ENCODE measurements at places on chromosomes 1 and 21.

GRCh38 chr1:211332830-211333229, 6.2 kb downstream of the TRAF5 start:
- peak; percentile 46 for DNase-seq

DNA sequence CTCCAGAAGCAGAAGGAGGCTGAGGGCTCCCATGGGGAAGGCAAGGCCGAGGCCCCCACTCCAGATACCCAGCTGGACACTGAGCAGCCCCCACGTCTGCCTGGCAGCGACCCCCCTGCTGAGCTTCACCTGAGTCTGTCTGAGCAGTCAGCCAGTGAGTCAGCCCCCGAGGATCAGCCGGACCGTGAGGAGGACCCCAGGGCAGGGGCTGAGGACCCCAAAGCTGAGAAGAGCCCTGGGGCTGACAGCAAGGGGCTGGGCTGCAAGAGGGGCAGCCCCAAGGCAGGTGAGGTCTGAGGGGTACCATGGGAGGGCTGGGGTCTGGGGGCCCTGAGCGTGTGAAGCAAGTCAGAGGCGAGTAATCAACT, 21.3 kb downstream of the DMBX1 start:
- DNase-seq = no peak

DNA sequence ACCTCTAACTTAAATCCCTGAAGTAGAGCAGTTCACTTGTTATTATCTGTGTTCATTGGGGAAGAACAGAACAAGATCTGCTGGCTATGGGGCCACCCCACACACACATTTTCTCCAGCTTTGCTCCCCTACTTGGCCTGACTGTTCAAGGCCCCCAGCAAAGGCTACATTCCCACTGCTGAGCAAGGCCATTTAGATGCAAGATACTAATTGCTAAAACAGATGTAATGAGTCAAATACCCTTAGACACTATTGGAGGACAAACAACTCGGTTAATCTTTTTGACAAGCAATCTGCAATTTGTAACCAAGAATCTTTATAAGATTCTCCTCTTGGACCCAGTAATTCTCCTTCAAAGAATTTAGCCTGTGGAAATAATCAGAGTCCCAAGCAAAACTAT, 67.7 kb downstream of the NAV1 start:
- DNase-seq = no peak

GRCh38 chr21:32114419-32115035, 164.3 kb downstream of the MIS18A start:
- no peak for DNase-seq

DNA sequence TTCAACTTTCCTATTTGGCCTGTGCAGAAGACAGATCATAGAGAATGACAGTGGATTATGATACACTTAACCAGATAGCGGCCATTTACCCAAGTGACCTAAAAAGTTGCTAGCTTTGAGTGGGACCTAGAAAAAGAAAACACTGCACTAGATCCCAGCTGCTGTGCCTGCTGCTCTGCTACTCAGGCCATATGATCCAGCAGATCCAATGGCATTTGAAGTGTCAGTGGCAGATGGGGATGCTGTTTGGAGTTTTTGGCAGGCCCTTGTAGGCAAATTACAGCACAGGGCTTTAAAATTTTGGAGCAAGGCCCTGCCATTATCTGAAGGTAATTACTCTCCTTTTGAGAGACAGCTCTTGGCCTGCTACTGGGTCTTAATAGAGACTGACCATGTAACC, 74.0 kb upstream of the KCNE2 start:
- no peak for DNase-seq

GRCh38 chr1:109482242-109482641, 1.5 kb upstream of the ATXN7L2 start:
- DNase-seq = no peak

DNA sequence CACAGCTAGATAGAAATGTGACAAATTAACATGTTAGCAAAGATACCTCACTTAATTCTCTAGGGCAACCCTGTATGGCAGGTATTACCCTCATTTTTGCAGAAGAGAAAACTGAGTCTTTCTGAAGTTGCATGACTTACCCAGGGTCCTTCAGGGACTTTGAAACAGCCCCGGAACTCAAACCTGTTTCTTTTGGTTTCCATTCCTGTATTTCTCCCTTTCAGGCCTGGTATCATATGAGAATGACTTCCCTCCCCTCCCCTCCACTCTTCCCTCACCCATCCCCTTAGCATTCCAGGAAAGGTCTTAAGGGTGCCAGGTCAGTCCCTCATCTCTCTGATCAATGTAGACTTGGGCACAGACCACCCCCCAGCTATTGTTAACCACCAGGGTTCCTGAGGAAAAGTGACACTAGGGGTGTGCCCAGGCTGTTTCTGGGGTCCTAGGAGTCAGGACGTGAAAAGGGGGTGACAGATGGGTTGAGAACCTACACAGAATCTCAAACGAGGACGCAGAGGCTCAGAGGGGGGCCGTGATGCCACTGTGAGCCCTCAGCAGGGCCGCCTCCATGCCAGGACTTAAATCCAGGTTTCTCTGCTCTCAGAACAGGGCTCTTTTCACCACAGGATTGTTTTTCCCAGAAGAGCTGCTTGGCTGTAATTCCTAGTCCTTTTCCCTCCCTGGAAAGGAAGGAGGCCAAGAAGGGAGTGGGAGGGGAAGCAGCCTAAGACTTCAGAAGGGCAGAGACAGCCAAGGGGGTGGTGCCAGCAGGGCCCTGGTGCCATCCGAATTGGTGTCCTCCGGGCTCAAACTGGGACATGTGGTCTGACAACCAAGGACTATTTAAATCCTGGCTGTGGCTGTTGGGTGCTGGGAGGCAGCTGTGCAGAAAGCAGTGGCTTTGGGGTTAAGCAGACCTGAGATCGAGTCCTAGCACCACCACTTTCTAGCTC, 2.1 kb upstream of the WASF2 start:
- DNase-seq = no peak

DNA sequence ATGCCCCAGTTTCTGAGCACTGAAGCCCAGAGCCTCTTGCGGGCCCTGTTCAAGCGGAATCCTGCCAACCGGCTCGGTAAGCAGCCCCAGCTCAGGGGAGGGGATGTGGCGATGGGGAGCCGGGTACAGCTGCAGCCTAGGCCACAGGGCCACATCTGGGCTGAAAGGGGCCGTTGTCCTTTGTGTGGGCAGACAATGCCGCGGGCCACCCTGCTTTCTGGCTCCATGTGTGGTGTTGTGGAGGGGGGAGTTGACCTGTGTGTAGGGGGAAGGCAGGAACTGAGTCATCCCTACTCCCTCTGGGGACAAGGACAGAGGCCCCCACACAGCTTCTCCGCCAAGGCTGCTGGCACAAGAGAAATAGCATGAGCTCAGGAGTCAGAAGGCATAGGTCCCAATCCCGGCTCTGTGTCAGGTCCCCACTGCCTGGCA, 26.0 kb downstream of the RPS6KA1 start:
- no peak for DNase-seq

- DNase-seq = no peak
Measured at GRCh38 chr1:27966402-27967105, 6.8 kb downstream of the XKR8 start.

- DNase-seq = no peak
Measured at GRCh38 chr1:164693564-164694359, 134.8 kb downstream of the PBX1 start.

GRCh38 chr1:205458777-205459566, 3.1 kb upstream of the BLACAT1 start:
- DNase-seq = peak; percentile 60

- peak; percentile 79 for DNase-seq
Measured at GRCh38 chr1:89904219-89904980, 83.6 kb downstream of the LRRC8D start.

GRCh38 chr1:63516629-63517028, 6.4 kb downstream of the ITGB3BP start:
- no peak for DNase-seq

GRCh38 chr21:37547615-37548200, 181.1 kb downstream of the DYRK1A start:
- DNase-seq = no peak

- DNase-seq = no peak
Measured at GRCh38 chr1:41728403-41729202, 190.1 kb downstream of the HIVEP3 start.

DNA sequence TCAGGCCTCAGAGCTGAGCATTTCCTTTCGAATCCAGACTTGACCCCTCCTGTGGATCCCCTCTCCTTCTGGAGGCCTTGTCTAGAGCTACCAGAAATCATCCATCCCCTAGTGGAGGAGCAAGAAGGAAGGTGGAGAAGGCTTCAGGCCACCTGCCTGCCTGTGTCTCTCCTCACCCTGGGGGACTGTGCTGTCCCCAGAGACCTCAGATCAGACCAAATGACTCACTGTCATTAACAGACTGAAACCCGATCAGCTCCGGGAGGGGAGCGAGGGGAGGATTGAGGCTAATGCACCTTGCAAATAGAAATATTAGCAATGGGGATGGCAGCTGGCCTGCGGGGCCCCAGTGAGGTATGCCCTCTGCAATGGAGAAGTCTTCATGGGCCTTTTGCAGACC, 2.1 kb downstream of the MYBPH start:
- no peak for DNase-seq

DNA sequence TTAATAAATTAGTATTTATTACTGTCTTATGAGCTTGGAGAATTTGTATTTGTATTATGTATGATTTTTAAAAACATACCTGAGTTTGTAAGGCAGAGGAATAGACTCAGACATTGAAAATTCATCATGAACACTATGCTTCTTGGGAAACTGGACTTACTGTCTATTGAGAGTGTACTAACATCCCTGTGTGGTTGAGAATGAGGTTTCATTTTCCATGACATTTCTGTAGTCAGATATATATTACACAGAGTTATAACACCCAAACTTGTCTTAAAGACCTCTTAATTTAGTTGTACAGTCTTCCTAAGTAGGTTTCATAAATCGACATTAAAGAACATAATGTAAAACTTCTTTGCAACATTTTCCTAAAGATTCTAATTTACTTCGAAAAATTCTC, 30.0 kb downstream of the PPP2R5A start:
- DNase-seq = peak; percentile 34

GRCh38 chr1:30010506-30011106, 712.8 kb downstream of the MATN1 start:
- no peak for DNase-seq

DNA sequence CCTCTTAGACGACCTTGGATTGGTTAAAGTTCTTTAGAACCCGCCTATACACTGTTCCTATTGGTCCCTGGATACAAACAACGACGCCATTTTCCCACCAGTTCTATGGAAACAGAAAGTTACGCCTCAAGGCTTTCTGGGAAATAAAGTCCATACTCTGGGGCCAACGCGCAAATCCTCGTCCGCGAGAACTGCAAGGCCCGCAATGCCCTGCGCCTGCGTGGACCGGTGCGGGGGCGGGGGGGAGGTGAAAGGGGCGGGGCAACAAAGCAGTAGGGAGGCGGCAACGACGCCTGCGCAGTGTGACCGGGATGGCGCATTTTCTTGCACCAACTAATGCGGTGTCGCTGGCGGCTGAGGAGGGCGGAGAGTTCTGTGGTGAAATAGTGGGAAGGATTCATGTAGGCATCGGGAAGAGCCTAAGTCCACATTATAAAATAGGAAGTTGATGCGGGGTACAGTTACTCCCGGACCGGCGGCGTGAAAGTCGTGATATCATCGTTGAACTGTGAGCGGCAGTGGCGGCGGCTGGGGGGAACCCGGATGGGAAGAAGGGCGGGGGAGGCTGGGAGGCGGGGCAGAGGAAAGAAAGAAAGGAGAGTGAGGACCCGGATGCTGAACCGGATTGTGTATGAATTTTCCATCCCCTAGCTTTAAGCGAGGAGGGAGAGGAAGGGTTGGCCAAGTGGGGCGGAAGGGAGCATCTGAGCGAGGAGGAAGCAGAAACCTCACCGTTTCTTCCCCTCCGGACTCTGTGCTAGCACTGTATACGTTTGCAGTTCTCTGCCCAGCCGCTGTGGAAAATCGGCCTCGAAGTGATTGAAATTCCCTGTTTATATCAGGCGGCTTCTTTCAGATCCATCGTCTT, at the start of gene GGPS1:
Gene GGPS1, plus strand, starts transcription at position 300 of the 868 bp plus-strand sequence. CDS start 6,695 bp downstream, outside the sequence.
- DNase-seq = peak; percentile 100

- DNase-seq = no peak
Measured at GRCh38 chr1:221439008-221439746, 302.7 kb downstream of the DUSP10 start.

DNA sequence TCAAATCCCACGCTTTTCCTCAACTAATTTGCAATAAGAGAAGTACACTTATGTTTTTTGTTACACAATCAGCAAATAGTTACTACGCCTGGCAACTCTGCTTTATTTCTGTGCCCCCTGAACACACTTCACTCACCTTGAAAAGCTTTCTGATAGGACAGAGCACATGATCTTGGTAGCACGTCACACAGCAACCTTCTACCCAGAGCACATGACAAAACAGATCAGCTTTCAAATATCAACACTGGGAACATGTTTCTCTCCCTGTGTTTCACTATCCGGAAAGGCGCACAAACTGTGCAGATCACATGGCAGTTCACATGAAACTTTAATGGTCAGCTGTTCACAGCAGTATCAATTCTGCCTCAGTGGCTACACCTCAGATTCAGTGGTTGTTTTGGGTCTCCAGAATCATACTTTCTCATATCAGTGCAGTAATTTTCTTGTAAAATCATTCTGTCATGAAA, 2.2 kb downstream of the SLC19A2 start:
- DNase-seq = peak; percentile 90

GRCh38 chr1:167524651-167525050, 6.3 kb upstream of the CD247 start:
- DNase-seq = no peak

- DNase-seq = no peak
Measured at GRCh38 chr21:44594406-44594916, 2.2 kb upstream of the KRTAP10-6 start.

GRCh38 chr1:114505148-114505561, 5.8 kb downstream of the TRIM33 start:
- DNase-seq = peak; percentile 88

GRCh38 chr1:82722608-82723007, 921.9 kb downstream of the ADGRL2 start:
- DNase-seq = no peak

- DNase-seq = peak; percentile 95
Measured at GRCh38 chr21:44593598-44594405, 1.5 kb upstream of the KRTAP10-6 start.

- DNase-seq = peak; percentile 57
Measured at GRCh38 chr1:246420300-246420699, 86.8 kb downstream of the SMYD3 start.

DNA sequence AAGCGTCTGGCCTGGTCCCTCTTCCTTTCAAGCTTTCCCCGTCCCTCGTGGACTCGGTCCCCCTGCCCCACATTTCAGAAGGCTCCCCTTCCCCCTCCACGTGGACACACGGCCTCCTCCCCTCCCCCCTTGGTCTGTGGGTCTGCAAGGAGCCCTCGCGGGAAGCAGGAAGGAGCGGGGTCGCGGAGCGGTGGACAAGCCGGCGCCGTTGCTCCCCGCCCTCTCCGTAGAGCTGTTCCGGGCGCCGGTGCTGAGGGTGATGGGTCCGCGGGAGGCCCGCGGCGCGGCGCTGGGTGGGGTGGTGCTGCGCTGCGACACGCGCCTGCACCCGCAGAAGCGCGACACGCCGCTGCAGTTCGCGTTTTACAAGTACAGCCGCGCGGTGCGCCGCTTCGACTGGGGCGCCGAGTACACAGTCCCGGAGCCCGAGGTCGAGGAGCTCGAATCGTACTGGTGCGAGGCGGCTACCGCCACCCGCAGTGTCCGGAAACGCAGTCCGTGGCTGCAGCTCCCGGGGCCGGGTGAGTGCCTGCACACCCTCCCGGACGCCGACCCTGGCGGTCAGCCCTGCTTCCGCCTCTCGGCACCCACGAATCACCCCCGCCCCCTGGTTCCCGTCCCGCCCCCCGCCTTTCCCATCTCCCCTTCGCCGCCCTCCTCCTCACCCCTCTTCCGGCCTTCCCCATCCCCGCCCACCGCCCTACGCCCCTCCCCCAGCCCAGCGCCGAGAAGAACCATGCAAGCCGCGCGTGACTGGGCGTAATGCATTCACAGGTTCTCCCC, 5.3 kb downstream of the FCRLB start:
- peak; percentile 94 for DNase-seq
